Ascending aorta (tissue), 2 donors: ENCODE measurements at places on chromosomes 3 and 15. TPM values are rescaled to one million over a fixed set of nuclear protein-coding genes. Genes with fewer than 3 reads are reported as not detected.
A peak's percentile ranks its signal among the peaks of the same experiment; 100 is the strongest.

GRCh38 chr15:101579631-101580163 is 72.5 kb downstream of the TM2D3 start:
- DNase-seq, result no peak

SNURF gene
- total RNA-seq, result not detected

- DNase-seq, result no peak
Observed at GRCh38 chr3:32200992-32201758, 37.3 kb upstream of the CMTM8 start.

DNA sequence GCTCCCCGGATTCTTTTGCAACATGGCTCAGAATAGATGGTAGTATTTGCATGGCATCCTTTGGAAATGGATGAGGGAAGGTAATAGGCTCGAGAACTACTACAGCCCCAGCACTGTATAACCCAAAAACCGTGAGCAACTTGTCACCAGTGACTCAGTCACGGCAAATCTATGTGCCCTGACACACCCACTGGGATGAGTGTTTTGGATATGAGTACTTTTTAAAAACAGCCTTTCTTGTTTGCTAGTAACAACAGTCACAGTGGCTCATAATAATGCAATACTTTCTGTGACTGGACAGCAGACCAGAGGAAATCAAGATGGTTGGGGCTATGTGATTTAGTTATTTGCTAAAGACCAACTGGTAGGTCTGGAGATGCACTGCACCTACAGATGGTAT is 299.6 kb downstream of the ULK4 start:
- no peak for DNase-seq

DNA sequence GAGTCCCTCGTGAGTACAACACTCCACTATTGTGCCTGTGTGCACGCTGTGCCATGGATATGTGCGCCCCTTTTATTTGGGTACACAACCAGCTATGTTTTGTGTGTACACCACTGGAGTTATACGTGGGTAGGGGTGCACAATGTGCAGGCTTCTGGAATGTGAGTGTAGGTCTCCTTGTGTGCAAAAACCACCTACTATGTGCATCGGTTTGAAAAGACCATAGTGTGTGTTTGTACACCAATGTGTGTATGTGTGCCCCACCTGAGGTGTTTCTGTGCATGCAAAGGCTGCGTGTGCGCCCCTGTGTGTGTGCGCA is 86.4 kb upstream of the ALDH1L1 start:
- DNase-seq, result no peak

BNIP2 gene
- 60.1 TPM for total RNA-seq

SIAH2 gene
- total RNA-seq, result 50.9 TPM

DNA sequence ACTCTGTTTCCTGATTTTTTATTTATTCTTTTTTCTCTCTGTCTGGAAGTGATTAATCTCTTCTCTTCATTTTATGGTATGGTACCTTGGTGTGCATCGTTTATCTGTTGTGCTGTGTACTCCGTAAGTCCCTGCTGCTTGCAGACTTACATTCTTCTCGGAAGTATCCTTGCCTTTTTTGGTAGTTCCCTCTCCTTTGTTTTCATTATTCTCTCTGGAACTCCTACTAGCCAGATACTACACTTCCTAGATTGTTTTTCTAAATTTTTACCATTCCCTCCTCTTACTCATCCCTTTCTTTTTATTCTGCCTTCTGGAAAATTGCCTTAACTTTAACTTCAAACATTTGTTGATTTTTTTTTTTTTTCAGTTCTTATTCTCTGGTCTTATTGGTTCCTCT is 27.2 kb downstream of the PIK3CA start:
- DNase-seq, result no peak

GP9 gene
- total RNA-seq, result not detected

ISL2 gene
- not detected for total RNA-seq

GRCh38 chr3:72137865-72138861 is 353.2 kb upstream of the PROK2 start:
- DNase-seq, result no peak

DNA sequence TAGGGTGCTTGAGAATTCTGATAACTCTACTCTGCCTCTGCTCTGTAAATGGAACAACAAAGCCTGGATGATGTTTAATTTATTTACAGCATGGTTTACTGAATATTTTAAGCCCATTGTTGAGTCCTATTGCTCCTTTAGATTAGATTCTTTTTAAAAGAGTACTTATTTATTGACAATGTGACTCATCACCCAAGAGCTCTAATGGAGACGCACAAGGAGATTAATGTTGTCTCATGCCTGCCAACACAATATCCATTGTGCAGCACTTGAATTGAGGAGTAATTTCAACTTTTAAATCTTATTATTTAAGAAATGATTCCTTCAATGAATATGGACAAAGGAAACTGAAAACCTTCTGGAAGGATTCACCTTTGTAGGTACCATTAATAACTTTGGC is 691.4 kb downstream of the ZBBX start:
- no peak for DNase-seq

DNA sequence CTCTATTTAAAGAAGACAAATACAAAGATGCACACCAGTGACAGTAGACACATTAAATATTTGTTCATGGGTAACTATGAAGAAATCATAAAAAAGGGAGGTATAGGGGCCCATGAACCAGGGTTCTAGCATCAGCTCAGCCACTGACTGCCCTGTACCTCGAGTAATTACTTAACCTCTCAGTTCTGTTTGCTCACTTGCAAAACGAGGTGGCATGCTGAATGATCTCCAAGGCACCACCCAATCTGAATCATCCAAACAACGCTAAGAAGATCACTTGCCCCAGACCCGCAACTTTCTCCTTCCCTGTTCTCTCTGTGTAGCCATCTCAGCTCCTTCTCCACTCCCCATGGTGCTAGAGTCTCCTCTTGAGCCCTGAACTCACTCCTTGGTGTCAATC is 374.7 kb downstream of the VPS13C start:
- DNase-seq, result no peak

DNA sequence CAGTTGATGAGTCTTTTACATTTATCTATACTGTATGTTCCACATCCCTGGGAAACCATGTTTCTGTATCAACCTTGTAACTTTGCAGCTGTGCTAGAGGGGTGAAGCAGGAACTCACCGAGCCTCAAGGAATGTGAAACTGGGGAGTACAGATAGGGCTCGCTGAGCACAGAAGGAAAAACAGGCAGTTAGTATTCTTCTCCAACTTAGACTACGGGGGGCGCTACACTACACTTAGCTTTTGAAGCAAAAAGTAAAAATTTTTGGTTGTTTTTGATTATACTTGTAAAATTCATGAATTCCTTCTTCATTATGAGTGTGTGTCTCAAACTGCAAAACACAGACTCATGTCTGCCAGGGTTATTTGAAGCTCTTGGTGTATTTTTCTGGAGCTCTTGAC is 132.7 kb upstream of the RGMA start:
- DNase-seq, result no peak

DNA sequence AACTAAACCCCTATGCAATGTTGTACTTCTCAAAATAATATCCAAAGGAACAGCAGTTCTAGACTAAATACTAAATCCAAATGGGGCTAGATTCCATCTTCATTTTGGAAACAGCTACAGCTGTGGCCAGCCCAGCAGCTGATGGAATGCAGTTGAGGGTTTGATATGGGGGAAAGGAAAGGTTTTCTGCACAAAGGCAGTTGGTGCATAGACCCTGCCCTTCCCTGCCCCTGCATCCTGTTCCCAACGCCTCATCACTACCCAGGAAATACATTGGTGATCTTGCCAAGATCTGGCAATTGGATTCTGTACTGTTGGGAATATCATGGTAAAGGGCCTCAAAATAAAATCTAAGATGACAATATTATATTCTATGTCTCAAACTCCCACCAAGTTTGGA is 43.9 kb downstream of the DTWD1 start:
- no peak for DNase-seq

STAC gene
- total RNA-seq, result 16.0 TPM

DNA sequence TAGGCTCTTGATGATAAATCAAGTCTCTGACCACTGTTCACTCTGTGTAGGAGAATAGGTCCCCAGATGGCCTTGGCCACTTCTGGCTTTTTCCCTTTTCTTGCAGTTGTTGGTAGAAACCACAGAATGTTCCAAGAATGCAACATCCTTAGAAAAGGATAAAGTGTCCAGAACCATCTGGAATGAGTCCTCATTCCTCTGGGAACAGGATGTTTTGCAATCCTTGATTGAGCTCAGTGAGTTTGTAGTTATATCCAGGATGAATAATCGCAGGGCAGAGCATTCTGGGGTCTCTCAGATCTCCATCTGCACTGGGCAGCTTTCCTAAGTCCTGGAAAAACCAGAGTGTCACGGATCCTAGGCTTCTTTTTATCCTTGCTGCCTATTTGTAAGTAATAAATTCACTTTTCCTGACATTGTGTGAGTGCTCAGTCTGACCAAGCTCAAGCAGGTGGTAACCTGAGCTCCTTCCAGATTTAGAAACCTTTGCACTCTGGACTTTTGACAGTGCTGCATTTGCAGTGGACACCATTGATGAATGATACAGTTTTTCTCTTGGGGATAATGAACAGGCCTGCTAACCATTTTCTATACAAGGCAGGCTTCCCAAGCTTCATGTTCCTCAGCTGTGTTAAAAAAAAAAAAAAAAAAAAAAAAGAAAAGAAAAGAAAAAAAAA is 1028.6 kb downstream of the OTOL1 start:
- no peak for DNase-seq

DNA sequence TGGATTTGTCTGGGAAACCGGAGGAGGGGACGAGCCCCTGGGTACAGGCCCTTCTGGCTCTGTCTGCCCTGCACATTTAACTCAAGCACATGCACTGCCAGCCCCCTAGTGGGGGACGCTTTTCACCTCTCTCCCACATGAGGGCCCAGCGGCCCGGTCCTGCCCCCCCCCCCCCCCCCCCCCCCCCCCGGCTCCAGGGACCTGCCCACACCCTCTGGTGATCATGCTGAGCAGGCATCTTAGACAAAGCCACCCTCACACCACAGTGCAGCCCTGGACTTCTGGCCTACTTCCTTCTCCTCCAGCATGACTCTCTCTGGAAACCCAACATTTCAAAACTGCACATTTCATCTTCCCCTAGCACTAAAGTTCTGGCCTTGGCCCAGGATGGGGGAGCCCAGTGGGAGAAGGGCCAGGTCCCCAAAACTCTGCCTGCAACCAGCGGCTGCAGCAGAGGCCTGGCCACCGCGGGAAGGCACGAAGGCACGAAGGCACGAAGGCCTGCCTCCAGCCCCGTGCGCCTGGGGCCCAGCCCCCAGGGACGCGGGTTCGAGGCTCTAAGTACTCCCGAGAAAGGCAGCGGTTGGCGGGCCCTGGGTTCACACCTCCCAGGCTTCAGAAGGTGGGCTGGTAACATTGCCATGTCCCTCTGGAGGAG is 14.1 kb downstream of the KLF15 start:
- peak; percentile 55 for DNase-seq

GRCh38 chr15:36066757-36067156 is 512.7 kb upstream of the CDIN1 start:
- no peak for DNase-seq

DNA sequence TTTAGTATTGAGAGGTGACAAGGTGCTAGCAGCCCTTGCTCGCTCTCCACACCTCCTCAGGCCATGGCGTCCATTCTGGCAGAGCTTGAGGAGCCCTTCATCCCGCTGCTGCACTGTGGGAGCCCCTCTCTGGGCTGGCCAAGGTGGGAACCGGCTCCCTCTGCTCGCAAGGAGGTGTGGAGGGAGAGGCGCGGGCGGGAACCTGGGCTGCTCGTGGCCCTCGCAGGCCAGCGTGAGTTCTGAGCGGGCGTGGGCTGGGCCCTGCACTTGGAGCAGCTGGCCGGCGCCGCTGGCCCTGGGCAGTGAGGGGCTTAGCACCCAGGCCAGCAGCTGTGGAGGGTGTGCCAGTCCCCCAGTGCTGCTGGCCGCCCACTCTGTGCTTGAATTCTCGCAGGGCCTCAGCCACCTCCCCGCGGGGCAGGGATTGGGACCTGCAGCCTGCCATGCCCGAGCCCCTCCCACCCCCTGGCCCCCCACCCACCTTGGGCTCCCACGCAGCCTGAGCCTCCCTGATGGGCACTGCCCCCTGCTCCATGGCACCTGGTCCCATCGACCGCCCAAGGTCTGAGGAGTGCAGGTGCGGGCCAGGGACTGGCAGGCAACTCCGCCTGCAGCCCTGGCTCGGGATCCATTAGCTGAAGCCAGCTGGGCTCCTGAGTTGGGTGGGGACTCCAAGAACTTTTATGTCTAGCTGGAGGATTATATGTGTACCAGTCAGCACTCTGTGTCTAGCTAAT is 785.2 kb downstream of the DIPK2A start:
- DNase-seq, result no peak

BHLHE40 gene
- total RNA-seq, result 52.2 TPM

GRCh38 chr15:70810916-70811578 is 42.9 kb downstream of the LARP6 start:
- no peak for DNase-seq

ADAMTS7 gene
- 33.3 TPM for total RNA-seq

- no peak for DNase-seq
Observed at GRCh38 chr3:71006810-71007785, 576.4 kb downstream of the FOXP1 start.

COL6A5 gene
- total RNA-seq, result not detected

GLDN gene
- total RNA-seq, result 3.4 TPM

- no peak for DNase-seq
Observed at GRCh38 chr3:50396502-50396901, 37.2 kb upstream of the TMEM115 start.

DNA sequence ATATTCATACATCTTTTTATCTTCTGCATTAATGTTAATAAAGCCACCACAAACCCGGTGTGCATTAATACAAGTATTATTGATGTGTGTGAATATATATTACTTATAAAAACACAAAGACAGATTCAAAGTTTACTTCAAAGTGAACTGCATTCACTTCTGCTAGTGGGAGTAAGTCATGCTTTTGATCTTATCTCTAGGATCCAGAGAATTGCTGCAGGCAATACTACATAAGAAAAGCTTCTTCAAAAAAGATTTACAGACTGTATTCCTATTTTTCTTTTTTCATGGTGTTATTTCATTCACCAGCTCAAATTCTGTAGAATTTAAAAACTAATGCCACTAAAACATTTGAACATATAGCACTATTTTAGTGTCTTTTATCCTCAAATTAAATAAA is 87.5 kb upstream of the CBLB start:
- no peak for DNase-seq

ARGFX gene
- not detected for total RNA-seq

ATP13A5 gene
- total RNA-seq, result not detected

DNA sequence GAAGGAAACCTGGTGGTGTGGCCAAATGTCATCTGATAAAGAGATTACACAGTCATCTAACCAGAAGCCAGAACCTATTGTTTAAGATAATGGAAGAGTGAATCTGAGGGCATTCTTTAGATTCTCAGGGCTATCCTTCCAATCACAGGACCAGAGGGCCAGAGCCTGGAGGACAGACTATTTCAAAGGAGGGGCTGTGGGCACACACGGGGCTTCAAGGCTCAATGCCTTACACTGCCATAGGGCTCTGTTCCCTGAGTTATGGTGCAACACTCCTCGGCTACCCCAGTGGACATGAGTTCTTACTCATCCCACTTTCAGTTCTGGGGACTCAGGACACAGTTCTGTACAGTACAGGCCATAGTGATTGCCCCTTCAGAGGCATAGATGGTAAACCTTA is 343.9 kb upstream of the ALCAM start:
- no peak for DNase-seq
